GDM1 (cell line): ENCODE measurements at places on chromosomes 4 and X.

GRCh38 chrX:153635788-153636668, 11.0 kb upstream of the DUSP9 start:
- DNase-seq: no peak

DNA sequence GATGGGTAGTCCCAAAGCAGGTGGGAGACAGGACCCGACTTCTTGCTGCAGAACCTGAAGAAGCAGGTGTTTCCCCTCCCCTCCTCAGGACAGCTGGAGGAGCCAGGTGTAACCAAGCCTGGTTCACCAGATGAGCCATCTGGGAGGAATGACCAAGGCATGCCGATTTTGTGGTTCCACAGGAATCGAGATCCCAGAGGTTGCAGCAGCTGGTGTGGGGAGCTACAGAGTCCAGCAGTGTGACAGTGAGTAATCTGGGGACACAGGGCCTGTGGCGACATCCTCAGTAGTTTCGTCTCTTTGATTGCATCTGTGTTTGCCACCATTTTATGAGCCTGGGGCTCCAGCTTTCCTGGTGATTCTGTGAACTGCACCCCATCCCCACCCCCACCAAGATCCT, 2.6 kb upstream of the NDP start:
- no peak for DNase-seq

DNA sequence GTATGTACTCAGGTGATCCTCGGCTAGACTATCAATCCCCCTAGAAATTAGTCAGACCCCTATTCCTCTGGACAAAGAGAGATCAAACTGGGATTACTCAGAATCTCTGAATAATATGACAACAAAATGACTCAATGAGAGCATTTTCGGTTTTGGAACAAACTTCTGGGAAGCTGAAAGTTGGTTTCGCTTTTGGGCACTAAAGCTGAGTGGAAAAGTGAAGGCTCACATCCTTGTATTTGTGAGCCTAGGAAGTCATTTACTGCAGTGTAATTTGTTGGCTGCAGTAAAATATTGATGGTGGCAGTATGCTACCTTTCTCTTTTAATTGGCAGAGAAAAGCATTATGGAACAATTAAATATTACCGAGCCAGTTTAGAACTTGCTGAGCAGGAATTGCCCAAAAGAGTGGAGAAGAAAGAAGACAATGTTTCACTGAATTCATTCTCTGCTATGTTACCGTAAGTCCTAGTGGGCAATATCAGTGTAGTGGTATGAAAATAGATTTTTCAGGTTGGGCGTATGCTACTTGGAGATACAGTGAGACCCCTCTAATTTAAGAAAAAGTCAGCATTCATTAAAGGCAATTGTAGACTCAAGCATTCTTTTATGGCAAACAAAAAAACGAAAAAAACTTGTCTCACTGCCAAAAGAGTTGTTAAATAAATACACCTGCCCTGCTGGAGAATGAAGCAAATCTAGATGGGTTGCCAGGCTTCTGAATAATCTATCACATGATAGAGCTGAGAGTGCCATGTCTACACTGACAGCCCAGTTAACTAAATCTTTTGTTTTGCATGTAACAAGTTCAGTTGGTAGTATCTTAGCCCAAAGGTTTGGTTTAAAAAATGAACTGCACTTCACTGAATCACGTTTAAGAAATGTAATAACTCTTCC, 69.6 kb downstream of the AGTR2 start:
- DNase-seq: no peak

DNA sequence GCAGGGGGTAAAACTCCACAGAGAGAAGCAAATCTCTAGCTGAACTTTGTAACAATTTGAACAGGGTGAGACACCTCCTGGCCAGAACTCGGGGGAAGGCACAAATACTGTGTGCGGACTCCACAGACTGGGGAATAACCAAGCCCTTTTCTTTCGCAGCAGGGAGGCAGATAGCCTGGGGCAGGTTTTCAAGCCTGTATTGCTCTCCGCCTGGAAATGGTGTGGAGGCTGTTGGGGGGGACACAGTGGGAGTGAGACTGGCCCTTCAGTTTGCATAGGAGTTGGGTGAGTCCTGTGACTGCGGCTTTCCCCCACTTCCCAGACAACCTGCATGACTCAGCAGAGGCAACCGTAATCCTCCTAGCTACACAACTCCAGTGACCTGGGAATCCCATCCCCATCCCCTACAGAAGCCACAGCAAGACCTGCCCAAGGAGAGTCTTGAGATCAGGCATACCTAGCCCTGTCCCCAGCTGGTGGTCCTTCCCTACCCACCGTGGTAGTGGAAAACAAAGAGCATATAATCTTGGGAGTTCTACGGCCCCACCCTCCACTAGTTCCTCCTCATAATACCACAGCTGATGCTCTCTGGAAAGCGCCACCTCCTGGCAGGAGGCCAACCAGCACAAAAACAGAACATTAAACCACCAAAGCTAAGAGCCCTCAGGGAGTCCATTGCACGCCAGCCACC, 12.9 kb upstream of the SMPX start:
- DNase-seq: no peak

GRCh38 chr4:76215077-76215476, 1.5 kb upstream of the SCARB2 start:
- DNase-seq: no peak

DNA sequence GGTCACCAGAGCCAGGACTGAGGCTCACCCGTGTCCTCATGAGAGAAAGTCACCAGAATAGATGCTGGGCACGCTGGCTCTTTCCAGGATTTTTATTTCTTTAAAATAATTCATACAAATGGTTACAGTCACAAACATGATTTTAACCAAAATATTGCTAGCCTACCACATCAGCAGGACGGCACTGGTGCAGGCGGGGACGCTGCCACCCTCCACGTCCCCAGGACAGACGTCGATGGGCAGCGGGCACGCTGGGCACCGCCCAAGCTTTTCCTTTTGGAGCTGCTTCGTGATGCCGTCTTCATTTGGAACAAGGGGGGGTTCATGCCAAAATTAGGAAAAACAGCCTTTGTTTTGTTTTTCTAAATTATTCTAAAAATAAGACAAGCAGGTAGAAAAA, 37.6 kb downstream of the CTBP1 start:
- no peak for DNase-seq

- DNase-seq: no peak
These were observed 1.3 kb downstream of the NOP14 start for GRCh38 chr4:2961811-2962441.

DNA sequence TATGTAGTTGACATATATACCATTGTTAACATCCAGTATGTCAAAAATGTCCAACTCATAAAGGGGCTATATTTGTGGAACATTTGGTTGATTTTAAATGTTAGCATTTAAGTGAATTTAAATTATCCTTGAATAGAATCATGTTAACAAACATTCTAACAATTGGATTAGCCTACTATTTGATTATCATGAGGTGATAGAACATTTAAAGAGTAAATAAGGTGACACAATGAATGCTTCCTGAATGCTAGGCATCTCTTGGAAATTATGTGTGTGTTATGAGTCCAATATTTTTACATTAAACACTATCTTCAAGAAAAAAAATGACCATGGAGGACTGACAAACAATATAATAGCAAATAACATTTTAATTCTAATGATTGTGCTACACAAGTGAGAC, 901.9 kb upstream of the AGA start:
- no peak for DNase-seq

- no peak for DNase-seq
These were observed 4.5 kb downstream of the MRFAP1 start for GRCh38 chr4:6644792-6645530.

DNA sequence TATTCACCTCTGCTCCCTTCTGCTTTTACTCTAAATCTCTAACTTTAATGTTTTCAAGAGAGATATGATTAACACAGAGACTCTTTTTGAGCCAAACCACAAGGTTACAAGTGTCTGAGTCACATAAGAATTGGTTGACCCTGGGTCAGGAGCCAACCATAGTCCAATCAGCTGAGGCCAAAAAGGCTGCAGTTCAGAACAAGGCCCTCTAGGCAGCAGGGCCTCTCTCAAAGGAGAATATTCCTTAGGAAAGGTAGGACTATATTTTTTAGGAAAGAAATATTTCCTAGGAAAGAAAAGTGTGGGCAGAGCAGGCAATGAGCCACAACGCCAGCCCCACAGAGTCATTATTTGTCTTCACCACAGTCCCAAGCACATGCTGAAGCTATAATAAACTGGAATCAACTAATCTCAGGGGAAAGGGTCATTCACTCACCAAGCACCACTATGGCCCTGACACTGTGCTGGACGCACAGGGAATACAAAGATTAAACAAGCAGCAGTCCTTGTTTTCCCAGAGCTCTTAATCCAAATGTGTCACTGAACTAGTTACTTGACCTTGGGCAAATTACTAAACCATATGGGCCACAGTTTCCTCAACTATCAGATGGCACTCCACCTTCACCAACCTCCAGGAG, 2.2 kb downstream of the ATP8A1 start:
- no peak for DNase-seq

DNA sequence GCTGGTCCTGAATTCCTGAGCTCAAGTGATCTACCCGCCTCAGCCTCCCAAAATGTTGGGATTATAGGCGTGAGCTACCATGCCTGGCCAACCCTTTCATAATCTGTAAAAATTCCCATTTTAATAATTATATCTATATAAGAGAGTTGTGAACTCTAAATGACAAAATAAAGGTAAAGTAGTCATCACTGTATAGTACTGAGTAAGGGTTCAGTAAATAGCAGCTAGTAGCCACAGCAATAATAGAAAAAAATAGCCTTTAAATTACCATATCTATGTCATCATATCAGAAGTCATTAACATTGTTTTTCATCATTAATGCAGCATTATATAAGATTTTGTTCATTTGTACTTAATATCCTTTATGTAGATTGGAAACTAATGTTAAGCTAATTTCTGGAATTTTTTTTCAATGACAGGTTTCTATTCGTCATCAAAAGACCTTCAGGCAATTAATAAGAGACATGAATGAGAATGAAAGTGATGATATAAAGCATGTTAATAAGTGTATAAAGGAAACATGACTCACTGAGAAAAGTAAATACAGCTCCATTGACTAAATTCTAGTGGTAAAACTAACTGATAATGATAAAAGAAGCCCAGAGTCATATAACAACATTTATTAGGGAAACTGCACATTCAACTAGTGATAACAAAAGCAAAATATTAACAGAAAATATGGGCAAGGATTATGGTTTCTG, 85.9 kb upstream of the UGT8 start:
- DNase-seq: no peak

DNA sequence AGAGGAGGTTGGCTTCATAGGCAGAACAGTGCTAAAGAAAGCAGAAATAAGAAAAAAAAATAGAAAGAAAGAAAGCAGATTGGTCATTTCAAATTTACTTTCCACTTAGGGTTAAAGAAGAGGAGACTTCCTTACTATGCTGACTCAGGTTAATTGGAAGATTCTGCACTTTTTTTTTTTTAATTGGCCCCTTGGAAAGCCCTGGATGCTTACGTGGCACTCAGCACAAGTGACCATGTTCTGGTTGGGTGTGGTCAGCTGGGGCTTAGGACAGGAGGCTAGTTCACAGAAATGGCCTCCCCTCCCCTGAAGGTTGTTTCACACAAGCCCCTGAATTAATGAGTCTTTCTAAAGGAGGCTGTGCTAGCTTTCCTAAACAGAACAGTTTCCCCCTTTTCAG, 14.5 kb downstream of the MAGEA9B start:
- DNase-seq: no peak

DNA sequence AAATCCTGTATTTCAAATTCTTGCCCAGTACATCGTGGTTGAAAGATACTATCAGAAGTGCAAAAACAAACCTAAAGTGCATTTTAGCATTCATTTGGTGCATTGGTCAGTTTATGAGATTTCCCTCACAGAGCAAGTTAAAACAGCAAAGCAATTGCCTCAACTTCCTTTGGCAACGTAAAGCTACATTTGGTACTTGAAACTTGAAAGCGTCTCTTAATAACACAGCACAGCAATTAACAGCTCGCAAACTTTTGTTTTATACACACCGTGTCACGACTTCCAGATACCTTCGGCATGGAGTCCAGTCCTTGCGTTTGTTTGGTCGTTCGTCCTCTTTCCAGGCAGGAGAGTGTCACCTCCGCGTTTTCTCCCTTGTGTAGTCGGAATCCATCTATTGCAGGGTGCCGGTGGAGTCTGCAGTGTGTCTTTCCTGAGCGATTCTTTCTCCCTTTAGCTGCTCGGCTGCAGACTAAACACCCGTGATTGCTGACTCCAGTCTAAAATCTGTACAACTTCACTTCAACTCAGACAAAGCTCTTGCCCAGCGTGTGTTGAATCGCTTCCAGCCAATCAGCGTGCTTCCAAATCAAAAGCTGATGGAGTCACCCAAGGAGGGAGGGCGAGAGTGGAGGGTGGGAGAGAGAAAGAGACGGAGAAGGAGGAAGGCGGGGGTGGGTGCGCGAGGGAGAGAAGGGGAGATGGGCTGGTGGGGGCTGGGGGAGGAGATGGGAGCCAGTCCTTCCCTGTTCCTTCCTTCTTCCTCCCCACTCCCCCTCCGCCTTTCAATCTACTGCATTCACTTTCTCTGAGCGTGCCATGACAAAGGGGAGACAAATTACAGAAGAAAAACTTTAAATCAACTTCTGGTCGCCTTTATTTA, at the start of gene PCDH18:
PCDH18 (minus strand) TSS at position 509 of the 883 bp plus-strand sequence; CDS start at position 103, 406 bp downstream.
- DNase-seq: no peak

GRCh38 chr4:75031775-75032174, 98.9 kb downstream of the PARM1 start:
- no peak for DNase-seq

- no peak for DNase-seq
These were observed 30.9 kb downstream of the CASP6 start for GRCh38 chr4:109672169-109672930.

DNA sequence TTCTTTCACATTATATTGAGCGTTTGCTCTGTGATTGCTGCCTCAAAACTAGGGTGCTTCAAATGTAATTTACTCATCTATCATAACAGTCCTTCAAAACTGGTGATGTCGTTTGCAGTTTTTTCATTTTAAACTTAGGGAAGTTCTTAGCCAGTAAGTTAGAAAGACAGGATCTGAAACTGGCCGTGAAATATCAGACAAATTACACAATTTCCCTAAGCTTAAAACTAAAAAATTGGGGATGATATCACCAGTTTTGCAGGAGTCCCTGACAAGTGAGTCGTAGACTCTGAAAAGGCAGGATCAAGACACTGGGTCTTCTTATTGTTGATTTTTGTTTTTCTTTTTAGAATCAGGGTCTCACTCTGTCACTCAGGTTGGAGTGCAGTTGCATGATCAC, 44.8 kb downstream of the MOB1B start:
- DNase-seq: no peak

GRCh38 chrX:43808231-43808630, 74.0 kb downstream of the MAOB start:
- DNase-seq: no peak

DNA sequence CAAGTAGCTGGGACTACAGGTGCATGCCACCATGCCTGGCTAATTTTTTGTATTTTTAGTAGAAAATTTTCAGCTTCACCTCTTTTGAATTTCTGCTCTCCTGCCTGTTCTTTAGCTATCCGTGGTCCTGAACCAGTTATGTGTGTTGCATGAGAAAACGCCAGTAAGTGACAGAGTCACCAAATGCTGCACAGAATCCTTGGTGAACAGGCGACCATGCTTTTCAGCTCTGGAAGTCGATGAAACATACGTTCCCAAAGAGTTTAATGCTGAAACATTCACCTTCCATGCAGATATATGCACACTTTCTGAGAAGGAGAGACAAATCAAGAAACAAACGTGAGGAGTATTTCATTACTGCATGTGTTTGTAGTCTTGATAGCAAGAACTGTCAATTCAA, 13.9 kb downstream of the ALB start:
- DNase-seq: no peak

- no peak for DNase-seq
These were observed 78.5 kb upstream of the BLTP1 start for GRCh38 chr4:122073615-122074014.
